ENCODE measurements at places on chromosomes 12 and 14.

- no peak for DNase-seq
Observed at GRCh38 chr12:31759632-31760459, 31.0 kb upstream of the AMN1 start.

GRCh38 chr12:131276501-131277185 is 322.9 kb downstream of the ADGRD1 start:
- no peak for DNase-seq

DNA sequence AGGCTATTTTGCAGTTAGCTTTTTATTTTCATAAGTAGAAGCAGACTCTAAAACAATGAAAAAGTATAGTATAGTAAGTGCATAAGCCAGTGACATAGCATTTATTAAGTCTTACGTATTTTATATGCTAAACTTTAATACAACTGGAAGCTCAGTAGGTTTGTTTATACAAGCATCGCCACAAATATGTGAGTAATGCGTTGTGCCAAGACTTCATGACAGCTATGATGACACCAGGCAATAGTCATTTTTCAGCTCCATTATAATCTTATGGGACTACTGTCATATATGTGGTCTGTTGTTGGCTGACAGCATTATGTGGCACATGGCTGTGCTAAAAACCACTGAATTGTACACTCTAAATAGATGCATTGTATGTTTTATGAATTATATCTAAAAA is 40.3 kb downstream of the SLC38A2 start:
- DNase-seq: no peak

- no peak for DNase-seq
Observed at GRCh38 chr14:24435998-24436354, 6.2 kb downstream of the KHNYN start.

GRCh38 chr14:92641306-92641705 is 107.1 kb downstream of the LGMN start:
- no peak for DNase-seq

- no peak for DNase-seq
Observed at GRCh38 chr14:67971627-67972625, 152.3 kb downstream of the RAD51B start.

- DNase-seq: no peak
Observed at GRCh38 chr14:35940291-35940690, 114.2 kb downstream of the BRMS1L start.

GRCh38 chr12:124804011-124804621 is 59.5 kb downstream of the SCARB1 start:
- no peak for DNase-seq

DNA sequence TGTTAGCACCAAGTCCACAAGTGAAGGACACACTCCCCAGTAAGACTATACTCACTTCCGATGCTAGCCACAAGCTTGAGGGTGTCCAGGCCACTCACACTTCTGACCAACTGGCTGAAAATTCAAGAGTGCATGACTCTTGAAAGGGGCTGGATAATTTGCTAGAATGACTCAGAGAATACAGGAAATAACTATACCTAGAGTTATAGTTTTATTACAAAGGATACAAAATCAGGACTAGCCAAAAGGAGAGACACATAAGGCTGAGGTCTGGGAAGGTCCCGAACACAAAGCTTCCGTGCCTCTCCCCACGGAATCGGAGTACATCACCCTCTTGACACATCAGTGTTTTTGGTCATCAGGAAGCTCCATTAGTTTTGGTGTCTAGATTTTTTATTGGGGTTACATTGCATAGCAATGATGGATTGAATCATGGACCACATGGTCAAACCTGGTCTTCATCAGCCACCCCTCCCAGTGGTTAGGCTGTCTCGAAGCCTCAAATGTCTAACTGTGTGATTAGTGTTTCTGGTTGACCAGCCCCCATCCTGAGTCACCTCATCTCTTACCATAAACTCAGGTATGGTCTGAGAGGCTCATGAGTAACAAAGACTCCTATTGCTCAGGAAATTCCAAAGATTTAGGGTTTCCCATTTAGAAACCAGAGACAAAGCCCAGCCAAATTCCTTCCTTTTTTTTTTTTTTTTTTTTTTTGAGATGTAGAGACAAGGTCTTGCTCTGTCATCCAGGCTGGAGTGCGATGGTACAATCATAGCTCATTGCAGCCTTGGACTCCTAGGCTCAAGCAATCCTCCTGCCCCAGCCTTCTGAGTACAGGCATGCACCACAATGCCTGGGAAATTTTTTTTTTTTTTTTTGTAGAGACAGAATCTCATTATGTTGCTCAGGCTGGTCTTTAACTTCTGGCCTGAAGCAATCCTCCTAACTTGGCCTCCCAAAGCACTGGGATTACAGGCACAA is 472.0 kb upstream of the TBX3 start:
- no peak for DNase-seq

DNA sequence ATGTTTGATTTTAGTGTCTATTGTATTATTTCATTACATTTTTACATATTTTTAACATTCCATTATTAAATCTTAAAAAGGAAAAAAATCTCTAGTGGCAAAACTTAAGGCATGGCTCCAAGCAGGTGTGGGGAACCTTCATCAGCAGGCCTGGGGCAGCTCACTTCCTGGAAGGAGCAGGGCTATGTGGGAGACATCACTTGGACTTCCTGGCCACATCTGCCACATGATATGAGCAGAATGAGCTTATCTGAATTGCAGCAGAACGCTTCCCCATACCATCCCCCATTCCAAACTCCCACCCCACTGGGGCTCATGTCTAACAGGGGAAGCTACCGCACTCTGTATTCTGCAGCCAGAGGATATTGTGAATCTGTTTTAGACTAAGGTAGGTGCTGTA is 35.0 kb upstream of the KCNA1 start:
- DNase-seq: no peak

DNA sequence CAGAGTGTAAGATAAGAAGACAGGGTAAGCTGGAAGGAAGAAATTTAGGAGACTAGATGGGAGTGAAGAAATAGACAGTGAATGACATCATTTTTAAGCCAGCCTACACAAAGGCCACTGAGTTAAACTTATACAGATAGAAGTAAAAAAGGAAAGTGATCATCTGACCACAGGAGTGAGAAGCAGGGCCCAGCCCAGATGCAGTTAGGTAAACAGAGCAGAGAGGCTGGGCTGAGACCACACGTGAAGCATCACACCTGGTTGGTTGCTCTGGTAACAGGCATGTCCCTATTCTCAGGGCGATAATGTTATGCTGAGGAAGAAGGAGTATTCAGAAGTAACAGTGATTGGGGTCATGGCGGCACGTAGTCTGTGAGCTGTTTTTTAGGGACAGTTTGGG is 1079.4 kb downstream of the AACS start:
- no peak for DNase-seq

- no peak for DNase-seq
Observed at GRCh38 chr14:65224799-65225198, 122.5 kb upstream of the MAX start.

GRCh38 chr14:27384124-27384523 is 786.3 kb upstream of the NOVA1 start:
- DNase-seq: no peak

DNA sequence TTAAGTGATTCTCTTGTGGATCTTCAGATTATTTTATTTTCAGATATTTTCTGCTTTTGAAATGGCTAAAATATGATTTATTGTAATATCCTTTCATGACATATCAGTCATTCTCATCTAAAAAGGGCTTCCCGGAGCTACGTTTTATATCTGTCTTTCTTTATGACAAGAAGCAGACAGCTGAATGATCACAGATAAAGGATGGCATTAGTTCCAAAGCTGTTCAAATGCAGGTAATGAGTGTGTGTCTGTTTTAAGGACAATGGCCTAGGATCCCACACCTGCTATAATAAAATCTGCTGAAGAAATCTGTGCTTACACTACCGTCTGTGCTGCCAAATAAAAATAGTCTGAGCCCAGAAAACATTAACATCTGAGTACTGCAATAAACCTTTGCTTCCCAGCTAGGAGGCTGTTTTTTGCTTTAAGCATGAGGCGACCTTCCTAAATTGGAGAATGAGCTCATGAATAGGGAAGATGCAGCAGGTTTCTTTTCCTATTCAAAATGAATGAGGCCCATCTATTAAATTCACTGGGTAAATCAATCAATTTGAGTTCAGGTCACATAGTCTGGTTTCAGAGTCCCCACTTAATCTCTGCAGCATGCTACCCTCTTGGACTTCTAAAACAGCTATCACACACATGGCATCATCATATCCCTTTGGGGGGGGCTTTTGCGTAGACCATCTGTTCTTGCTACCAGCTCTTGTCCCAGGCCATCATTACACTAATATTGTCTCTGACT is 498.5 kb downstream of the NELL2 start:
- no peak for DNase-seq

DNA sequence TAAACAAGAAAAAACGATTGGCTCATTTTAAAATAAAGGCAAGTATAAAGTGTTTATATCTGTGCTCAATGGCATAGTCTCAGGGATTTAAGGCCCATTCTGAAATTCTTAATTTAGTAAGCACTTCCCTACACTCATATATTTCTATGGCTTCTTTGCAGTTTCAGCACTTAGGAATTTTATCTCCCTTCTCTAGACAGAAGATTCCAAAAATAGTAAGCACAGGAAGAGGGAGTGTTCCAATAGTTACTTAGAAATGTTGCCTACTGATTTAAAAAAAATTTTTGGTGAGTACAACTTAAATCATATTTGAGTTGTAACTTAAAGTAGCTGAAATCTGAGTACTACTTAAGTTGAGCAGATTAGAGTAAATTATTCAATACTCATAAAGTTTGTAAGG is 19.8 kb downstream of the INSM2 start:
- DNase-seq: no peak

DNA sequence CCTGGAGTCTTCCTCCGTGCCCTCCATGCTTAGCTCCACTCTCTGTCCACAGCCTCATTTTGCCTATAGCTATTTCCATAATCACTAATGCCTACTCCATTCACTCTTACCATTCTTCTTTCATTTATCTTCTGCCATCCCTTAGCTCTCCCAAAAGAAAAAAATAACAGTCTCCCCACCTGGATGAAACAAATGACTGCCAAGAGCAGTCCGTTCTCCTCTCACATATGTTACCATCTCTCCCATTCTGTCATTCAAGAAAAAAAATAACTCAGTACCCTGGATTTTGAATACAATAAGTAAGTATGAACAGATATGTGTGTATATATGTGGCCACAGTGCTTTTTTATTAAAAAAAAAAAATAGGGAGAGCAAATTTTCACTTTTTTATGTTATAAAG is 13.2 kb downstream of the DUSP16 start:
- no peak for DNase-seq

DNA sequence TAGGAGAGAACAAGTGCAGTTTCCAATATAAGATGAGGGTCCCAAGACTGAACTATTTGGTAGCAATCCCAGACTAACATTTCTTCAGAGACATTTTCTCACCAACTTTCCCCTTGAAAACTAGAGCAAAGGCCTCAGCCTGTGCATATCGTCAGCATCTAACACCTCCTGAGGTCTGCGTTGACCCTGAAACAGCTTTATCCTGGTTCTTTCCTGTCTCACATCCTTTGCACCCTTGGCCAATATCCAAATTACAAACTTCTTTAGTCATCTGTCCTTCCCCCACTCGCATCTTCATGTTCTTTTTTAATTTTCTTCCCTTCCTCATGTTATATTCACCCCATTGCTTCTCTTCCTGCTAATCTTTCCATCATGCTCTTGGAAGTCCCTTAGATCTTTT is 83.0 kb downstream of the FAR2 start:
- DNase-seq: no peak

- DNase-seq: no peak
Observed at GRCh38 chr14:89899917-89900663, 54.4 kb downstream of the EFCAB11 start.

DNA sequence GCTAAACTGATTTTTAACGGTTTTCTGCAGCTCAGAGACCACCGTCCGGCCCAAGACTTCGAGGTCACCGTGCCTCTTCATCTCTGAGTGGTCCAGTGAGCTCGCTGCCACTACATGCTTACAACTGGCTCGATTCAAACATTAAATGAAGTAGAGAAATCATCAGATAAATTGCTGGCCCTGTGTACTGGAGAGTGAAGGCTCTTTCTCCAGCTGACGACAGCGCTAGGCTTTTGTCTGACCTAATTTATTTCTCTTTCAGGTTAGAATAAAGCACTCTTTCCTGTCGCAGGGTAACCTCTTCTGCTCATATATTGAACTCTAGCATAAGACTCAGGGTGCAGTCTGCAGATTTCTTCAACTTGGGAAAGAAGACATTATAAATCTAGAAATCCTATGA is 6.4 kb downstream of the BCL11B start:
- no peak for DNase-seq

DNA sequence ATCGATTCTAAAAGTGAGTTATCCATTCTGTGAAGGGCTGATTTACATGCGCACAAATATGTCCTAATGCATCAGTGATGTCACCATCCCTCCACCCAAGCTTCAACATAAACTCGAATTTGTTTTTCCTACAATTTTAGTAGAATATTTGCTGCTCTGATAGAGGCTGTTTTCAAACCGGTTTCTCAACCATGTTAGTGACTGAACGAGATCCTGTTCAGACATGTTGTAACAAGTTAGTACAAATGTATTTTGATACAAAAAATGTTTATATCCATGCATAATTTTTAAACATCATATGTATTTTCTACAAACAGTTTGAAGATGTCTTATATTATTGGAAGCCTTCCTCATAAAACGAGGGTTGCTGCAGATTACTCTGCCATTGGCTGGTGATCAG is 12.7 kb upstream of the PRB2 start:
- no peak for DNase-seq

- no peak for DNase-seq
Observed at GRCh38 chr12:33654313-33654712, 214.7 kb upstream of the SYT10 start.

DNA sequence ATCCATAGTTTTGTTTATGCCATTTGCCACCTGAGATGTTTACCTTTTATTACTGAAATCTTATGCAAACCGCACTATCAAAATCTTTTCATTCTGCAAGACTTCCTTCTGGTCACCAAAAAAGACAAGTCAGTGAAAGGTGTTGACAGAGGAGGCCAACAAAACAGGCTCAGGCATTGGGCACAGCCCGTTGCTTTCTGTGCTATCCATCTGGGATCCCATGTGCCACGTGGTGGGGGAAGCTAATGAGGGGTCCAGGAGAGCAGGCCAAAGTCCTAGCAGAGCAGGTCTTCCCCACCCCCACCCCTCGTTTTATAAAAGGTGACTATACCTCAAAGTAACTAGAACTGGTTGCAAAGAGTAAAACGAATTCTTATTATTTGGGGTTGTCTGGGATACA is 1.2 kb downstream of the ALDH1L2 start:
- no peak for DNase-seq

DNA sequence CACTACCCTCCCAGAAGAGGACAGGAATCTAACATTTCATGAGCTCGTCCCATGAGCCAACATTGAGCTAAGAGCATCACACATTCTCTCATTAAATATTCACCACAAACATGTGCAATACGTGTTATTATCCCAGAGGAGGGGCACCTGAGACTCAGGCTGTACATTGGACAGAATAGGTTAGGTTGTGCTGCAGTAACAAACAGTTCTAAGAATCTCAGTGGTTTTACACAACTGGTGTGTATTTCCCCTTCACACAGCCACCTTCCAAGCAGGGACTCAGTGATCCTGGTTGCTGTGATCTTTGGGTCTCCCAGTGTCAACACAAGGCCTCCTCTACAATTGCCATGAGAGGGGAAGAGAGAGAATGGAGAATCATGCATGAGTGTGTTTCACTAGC is 15.0 kb upstream of the ACTN1 start:
- DNase-seq: no peak
